Iris pigment epithelial cell (primary cell): ENCODE measurements at places on chromosomes 7 and 10.
A peak's percentile ranks its signal among the peaks of the same experiment; 100 is the strongest.

GRCh38 chr10:73244866-73245477 lies 2.1 kb downstream of the DNAJC9 start:
- DNase-seq = no peak

DNA sequence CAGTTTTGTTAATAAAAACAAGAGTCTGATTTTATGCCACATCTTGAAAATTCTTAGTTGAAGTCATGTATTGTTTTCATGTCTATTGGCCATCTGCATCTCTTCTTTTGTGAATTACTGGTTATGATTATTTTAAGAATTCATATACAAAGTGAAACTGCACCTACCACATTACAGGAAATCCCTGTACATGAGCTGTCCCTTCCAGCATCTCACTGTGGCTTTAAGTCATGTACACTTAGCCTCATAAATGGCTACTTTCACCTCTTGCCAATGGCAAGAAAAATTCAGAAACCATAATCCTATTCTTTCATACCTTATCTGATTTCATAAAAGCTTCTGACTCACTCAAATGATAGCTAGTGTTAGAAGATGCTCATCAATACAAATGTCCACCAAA lies 48.6 kb downstream of the CRTAC1 start:
- DNase-seq = no peak

- DNase-seq = no peak
Observed at GRCh38 chr7:134128829-134129228, 1.7 kb downstream of the LRGUK start.

DNA sequence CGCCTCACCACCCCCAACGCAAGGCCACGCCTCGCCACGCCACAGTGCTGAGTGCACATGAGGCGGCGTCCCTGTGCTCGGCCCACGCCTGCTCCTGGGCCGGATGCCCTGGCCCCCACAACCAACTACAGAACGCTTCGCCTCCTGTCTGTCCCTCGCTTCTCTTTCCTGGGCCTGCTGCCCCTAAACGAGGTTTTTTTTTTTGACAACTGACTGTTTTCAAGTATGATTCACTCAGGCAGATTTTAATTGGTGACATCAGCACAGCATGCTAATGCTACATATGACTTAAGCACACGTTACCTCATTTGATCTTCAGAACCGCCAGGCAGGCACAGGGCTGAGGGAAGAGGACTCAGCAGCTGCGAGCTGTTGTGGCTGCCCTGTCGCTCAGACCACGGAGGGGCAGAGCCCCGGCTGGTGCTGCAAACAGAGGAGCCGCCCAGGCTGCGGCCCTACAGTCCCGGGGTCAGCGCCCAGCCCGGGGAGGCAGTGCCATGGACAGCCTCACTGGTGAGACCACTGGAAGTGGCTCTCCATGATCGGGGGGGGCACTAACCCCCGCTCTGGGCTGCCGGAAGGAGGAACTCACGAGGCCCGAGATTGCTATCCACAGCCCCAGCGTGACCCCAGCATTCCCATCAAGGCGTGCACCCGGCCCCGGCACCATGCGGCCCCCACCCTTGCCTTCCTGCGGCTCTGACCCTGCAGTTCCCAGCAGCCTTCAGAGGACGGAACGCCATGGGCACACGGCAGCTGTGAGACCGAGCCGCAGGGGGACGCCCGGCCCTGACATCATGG lies 212.8 kb downstream of the MAD1L1 start:
- DNase-seq = peak; percentile 93

- DNase-seq = no peak
Observed at GRCh38 chr10:59873896-59874295, 32.5 kb downstream of the CCDC6 start.

- no peak for DNase-seq
Observed at GRCh38 chr10:85124603-85125051, 796.2 kb downstream of the CCSER2 start.

- no peak for DNase-seq
Observed at GRCh38 chr7:101104799-101105198, 19.5 kb downstream of the TRIM56 start.

DNA sequence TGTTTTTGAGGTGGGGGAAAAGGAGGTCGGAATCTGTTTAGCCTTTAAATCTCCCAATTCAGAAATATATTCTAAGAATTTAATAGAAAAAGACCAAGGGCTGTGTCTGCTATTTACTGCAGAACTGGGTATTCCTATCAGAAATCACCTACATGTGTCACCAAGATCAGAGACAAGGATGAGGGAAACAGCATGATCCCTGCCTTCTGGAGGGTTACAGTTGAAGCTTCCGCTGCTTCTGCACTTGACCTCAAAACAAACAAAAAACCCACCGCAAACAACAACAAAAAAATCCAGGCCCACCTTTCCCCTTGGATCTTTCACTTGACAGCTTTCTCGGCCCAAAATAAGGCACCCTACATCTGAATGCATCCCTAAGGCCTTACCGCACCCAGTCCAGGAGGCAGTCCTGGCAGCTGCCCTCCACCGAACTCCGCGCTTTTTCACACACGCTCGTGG lies 750 bp upstream of the CDK14 start:
- peak; percentile 28 for DNase-seq

DNA sequence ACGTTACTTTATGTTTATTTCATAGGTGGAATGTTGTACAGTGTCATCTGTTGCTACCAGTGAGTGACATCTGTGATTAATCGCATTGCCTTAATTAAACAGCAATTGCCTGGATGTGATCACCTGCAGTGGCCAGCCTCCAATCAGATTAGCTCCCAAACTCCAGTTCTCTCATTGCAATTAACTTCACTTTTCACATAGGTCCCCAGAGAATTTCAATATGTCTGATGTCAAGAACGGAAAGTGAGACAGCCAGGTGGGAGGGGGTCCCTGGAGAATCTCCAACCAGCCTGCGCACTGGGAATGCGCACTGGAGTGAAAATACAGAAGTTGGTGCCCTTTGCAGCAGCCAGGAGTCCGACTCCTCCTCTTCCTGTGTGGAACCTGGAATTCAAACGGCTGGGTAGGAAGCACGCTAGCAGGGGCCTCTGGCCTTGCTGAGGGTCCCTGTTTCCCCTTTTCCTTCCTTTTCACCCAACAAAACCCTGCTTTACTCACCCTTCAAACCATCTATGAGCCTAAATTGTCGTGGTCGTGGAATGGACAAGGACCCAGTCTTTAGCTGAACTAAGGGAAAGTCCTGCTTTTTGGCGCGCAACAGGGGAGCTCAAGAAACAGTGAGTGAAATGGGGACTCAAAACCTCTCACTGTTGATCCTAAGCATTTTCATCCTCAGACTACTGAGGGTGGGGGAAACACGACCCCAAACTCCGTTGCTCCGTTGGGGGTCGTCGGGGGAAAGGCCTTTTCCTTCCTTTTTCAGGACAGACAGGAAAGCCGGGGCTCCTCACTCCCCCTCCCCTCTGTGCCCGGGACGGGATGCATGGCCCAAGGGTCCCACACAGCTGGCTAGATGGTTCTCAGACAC lies 1355.5 kb upstream of the LRRTM3 start:
- DNase-seq = peak; percentile 28

DNA sequence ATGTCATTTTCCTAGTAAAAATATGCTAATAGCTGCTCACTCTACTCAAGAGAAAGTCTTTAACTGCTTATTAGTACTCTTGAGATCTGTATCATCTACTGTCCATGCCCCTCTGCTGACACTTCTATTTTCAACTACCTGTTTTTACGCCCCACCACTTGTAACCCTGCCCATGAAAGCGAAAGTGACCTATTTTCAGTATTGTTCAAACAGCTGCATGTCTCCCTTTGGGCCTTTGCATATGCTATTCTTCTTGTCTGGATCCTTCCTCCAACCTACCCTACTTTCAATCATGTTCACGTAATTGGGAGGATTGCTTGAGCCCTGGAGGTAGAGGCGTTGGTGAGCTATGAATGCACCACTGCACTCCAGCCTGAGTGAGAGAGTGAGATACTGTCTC lies 1481.3 kb downstream of the GATA3 start:
- DNase-seq = no peak

GRCh38 chr10:51291961-51292360 lies 217.7 kb downstream of the PRKG1 start:
- no peak for DNase-seq

DNA sequence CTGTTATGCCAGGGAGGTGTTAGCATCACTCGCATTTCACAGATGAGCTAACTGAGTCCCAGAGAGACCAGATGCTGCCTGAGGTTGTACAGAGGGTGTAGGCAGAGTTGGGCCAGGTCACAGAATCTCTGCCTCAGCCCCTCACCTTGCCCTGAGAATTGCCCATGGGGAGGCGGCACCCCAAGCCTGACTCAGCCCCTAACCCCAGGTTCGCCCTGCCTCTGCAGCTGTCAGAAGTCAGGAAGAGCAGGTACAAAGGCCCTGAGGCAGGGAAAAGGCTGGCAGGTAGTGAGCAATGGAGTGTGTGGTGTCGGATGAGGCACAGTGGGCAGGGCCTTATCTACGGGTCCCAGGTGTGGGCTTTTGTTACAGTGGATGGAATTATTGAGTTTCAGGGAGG lies 79.4 kb downstream of the MYL10 start:
- DNase-seq = no peak

- no peak for DNase-seq
Observed at GRCh38 chr10:17768496-17768895, 16.5 kb downstream of the TMEM236 start.

DNA sequence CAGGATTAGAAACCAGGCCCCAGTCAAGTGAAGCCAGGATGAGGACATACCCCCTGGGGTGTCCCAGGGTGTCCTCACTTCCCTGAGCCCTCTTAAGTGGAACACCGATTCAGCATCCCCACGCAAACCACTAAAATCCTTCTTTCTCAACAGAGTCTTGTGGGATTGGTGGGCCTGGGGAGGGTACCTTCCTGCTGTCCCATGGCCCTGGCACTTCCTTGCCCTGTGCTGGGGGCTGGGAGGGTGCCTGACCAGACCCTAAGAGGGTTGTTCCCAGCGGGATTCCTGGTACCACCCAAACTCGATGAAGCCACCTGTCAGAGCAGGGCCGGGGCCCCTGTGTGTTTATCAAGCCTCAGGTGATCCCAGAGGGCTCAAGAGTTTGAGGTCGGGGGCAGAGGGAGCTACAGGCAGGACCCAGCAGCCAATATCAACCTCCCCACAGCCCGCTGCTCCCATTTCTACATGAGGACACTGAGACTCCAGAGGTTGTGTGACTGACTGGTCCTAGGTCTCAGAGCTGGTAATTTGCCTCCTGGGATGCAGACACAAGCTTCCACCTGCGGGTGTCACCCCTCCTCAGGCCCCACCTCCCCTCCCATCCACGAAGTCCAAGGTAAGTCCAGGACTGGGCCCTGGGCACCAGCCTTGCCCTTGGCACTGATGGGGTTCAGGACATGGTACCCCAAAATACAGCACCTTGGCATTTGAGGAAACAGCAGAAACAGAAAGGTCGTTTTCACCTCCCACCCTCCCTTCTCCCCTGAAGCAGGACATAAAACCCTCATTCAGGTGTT lies 31.4 kb downstream of the OAT start:
- no peak for DNase-seq

DNA sequence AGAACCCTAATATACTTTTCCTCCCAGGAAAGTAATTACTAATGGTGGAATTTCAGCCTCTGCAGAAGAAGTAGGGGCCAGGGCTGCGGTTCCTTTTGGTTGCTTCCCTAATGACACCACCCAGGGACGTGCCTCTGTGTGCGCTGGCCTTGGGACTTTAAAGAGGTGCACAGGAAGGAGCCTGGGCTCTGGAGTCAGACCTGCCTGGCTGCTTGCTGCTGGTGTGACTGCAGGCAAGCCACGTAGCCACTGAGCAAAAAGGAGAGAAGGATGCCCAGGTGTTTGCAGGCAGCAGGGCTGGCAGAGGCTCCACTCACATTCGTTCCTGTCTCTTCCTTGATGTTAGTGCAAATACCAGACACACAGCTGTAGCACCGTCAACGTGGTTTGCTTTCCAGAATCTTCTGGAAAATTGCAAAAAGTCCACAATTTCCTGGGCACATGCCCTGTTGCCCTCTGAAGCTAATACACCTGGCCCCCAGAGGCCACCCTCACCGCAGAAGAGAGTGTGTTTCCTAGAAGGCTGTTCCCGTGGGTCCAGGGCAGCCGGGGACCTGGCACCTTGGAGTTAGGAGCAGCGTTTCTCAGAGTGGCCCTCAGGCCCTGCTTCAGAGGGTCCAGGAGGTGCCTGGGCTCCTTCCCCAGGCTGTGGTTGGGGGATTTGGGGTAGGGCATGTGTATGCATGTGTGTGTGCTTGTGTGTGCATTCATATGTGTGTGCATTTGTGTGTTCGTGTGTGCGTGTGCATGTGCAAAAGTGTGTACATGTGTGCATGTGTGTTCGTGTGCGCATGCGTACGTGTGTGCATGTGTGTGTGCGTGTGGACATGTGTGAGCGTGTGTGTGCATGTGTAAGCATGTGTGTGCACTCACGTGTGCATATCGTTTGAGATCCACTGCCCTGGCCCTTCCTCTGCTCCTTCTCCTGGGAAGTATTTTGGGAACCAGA lies 12.8 kb upstream of the PRKAG2 start:
- DNase-seq = no peak

DNA sequence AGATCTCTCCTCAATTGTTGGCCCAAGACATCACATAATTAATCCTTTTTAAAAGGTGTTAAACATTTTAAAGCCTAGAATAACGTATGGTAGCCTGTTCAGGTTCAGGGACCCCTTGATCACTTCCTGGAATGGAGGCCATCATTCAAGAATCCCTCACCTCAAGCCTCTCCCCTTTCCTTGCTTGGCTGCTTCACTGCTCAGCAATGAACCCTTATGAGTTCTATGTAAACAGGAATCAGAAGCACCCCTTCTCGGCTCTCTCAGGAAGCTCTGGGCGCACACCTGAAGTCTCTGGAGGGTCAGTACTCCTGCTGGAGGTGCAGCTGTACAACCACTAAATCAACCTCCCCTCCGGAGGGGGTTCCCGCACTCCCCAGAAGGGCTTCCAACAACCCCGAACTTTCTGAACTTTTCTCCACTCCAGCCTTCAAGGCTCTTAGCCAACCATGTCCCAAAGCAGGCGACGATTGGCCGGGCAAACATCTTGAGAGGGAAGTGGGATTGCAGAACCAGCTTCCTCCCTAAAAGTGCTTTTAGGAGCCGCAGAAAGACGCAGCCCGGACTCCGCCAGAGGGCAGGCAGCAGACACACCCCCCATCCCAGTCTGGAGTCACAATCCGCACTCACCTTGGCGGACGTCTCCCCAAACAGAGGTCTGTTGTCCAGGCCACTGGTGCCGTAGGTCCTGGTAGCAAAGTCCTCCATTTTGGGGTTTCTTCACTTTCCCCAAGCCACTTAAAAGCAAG lies 562 bp downstream of the TMEM243 start:
- peak; percentile 53 for DNase-seq

GRCh38 chr7:158664406-158664805 lies 40.2 kb downstream of the NCAPG2 start:
- no peak for DNase-seq

DNA sequence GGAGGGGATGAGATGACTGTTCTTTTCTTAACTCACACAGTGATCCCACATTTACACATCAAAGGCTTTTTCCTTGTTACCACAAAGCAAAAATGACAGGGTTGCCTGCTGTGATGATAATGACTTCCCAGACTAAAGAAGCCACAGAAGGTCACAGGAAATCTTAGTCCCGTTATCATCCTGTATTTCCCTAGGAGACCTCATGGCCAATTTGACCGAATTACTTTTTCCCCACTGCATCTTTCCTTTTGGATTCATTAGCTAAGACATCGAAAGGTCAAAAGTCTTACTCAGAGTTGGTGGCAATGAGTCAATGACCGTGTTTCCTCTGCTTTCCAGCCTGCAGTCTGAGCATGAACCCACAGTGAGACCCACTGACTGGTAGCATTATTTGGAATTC lies 130.1 kb upstream of the INHBA start:
- DNase-seq = peak; percentile 12

GRCh38 chr7:47333959-47334358 lies 248.0 kb downstream of the TNS3 start:
- DNase-seq = no peak
